ENCODE measurements at places on chromosomes 2 and 18.

DNA sequence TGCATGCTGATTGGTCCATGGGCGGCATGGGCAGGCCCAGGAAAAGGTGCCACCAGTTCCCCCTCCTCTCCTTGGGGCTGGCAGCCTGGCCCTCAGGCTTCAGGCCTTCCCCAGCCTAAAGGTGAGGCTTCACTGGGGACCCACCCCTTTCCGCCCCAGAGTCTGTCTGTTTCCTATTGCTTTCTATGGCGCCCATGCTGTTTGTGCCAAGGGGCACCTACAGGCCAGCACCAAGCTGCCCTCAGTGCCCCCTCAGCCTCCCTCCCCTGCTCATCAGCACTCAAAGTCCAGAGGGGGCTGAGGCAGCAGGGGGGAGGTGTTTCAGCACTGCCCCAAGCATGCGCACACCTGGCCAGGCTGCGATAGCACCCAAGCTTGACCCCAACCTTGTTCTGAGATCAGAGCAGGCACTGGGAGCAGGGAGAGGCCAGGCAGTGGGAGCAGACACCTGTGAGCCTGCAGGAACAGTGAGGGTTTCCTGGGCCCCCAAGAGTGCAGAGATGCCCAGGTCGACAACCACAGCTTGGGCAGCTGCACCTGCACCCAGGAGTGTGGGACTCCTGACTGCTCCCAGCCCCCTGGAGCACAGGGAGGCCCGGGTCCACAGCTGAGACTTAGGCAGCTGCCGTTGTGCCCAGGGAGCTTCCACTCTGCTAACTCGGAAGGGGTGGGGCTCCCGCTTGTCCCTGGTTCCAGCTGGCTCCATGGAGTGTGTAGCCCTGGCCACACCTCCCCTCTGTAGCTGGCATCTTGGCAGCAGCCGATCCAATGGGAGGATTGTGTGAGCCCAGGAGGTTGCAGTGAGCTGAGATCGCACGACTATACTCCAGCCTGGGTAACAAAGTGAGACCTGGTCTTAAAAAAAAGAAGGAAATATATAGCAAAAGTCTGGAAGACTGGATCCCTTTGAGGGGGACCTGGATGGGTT, 69.1 kb downstream of the NCAPH start:
- DNase-seq = peak; percentile 4

GRCh38 chr2:197274349-197274748, 36.2 kb downstream of the ANKRD44 start:
- no peak for DNase-seq

DNA sequence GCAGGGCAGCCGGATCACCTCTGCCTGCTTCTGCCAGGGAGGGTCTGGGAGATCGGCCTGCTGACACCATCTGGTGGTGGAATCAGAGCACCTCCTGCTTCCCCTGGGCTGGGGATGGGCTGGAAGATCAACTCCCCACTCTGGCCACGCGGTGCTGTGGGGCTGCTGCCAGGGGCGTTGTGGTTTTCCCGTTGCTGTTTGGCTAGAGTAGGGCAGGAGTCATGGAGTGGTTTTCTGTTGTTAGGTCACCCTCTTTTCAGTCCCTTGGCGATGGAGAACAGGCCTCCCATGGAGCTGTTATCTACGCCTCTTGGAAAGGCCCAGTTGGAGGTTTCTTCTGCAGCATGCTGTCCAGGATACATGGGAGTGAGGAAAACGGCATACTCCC, 15.2 kb downstream of the BCL2L11 start:
- DNase-seq = peak; percentile 88

- no peak for DNase-seq
Measured at GRCh38 chr18:58962336-58962735, 97.7 kb downstream of the ZNF532 start.

DNA sequence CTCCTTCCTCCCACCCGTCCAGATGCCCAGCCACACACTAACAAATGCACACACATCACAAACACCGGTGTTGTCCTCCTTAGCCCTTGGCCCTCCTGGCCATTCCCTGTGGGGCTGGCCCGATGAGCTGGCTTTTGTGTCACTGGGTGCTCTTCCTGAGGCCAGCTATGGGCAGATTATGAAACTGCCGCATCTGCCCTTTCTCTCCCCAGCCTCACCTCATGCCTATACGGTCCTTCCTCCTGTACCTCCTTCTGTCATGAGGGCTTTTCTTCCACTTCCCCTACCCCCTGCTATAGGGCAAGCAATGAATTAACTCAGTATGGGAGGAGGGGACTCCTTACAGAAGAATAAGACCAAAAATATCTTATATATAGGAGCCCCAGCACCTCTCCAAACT, 10.3 kb upstream of the INO80C start:
- DNase-seq = no peak

- DNase-seq = peak; percentile 5
Measured at GRCh38 chr2:108833219-108833618, 46.6 kb downstream of the CCDC138 start.

DNA sequence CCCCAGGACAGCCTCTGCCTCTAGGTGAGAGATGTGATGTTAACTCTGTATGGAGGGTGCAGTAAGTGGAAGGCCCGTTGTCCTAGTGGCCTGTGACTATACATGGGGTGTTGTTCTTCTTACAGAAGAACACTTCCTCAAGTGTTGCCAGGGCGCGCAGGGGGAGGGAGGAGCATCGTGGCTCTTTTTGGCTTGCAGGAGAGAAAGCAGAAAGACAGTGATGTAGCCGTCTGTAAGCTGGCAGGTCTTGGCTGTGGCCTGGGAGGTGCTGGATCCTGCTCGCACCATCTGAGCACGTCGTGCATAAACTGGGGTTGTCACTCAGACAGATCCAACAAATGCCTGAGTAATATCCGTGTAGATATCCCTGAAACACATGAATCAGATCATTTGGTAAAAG, 44.3 kb downstream of the ZNF236 start:
- no peak for DNase-seq

Measured in fibroblast of the aortic adventitia (primary cell).